Urinary bladder (tissue), 4 donors: ENCODE measurements at places on chromosomes 12 and 14. TPM values are rescaled to one million over a fixed set of nuclear protein-coding genes. Genes with fewer than 3 reads are reported as not detected.
A peak's percentile ranks its signal among the peaks of the same experiment; 100 is the strongest.

DNA sequence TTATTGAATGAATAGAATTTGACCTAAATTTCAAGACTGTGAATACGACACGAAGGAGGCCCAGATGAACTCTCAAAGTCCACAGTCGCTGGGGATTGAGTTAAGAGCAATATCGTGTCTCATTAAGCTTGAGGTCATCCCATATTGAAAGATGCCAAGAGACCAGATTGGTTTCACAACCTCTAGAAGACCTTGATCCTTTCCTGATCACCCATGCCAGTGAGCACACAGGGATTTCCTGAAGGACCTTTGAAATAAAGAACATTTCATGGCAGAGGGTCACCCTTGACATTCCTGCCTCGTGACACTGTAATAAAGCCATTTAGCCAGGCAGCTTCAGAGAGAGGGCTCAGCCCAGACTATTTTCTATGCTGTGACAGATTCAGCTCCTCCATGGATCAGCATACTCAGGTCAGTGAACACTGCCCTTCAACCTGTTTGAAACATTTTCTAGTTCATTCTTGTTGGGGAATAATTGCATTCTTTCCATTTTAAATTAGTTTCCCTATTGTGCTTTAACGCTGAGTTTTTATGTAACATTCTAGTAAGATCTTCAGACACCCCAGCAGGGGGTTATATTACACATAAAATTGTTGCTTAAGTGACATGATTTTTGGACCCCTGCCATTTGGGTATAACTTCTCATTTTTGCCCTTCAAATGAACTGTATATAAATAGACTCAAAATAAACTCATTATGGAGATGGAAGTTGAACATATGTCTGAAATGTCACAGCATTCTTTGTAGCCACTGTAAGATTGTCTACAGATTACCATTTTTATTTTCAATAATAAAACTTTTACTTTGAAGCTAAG is 213.2 kb downstream of the C12orf50 start:
- no peak for DNase-seq

DNA sequence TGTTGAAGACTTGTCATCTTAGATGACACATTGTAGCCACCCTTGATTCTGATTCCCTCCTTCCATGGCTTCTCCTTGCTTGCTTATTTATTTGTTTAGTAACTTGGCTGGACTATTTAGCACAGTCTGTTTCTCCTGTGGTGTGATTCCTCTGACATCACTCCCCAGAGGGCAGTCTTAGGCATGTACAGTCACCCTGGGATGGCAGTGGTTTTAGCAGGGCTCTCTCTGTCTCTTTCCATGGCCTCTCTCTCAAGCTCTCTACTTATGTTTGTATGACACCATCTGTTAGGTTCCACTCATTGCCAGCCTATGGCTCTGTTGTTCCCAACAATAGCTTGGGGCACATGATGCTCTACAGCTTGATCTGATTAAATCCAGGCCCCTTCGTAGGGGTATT is 158.3 kb downstream of the ADGRD1 start:
- no peak for DNase-seq

The B4GALNT1 gene
- 2.7 TPM for polyA plus RNA-seq

The KRT6C gene
- not detected for polyA plus RNA-seq

DNA sequence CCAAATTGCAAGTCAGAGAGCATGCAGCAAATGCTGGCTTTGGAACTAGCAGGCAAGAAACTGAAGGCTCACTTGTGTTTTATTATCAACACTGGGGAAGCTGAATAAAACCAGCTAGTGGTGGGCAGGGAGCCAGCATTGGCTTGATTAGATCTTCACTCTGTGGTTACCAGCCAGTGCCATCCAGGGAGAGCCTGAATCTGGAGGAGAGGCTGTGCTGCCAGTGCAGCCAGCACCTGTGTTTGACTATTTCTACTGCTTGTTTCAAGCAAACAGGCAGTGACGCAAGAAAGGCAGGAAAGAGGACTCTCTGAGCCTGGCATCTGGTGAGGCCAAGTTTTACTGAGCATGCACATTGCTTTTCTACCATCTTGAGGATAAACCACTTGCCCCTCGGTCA is 247.0 kb downstream of the PHLDA1 start:
- DNase-seq, result peak; percentile 62

The SLC17A8 gene
- 0.05 TPM for polyA plus RNA-seq

GRCh38 chr14:44767646-44768173 is 194.0 kb downstream of the KLHL28 start:
- no peak for DNase-seq

DNA sequence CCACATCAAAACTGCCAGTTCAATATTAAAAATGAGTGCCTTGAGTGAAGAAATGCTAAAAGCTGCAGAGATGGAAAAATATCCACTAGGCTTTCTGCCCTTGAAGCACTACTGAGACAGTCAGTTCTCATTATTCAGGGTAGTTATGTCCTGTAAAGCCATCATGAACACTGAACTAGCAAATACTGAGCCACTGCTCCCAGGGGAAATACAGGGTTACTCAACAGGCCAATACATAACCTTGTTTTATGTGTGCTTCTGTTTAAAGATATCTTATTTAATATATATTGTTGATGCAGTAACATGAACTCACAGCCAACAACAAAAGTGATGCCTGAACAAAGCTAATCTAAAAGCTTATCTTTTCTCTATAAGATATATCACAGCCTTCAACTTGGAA is 3.3 kb downstream of the RAD52 start:
- DNase-seq, result no peak

DNA sequence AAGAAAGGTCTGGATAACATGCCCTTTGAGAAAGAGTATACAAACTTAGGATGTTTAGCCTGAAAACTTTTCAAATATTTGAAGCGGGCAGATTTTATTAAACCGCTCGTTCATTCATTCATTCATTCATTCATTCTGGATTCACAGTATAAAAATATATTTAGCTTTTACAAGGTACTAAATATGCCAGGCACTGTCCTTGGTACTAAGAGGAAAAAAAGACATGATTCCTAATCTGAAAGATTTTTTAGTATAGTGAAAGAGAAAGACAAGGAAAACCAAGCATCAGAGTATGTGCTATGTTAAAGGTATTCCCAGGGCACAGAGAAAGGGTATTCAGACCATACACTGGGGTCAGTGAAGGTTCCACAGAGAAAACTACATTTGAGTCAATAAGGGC is 299.7 kb downstream of the BCAT1 start:
- DNase-seq, result no peak

DNA sequence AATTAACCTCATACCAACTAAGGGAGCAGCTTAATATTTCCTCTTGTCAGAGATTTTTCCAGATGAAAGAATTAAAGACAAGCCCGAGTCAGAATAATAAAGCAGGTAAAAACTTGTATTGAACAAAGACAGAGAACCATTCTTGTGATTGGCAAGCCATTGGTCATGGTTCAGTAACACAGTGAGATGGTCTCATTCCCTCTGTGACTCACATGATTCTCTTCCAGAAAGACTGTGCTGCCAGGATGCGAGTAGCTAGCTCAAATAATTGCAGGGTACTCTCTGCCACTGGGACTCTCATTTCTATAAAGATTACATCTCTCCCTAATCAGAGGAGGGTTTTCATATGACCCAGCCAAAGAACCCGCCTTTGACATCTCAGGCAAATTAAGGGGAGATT is 179.4 kb downstream of the PHLDA1 start:
- DNase-seq, result no peak

DNA sequence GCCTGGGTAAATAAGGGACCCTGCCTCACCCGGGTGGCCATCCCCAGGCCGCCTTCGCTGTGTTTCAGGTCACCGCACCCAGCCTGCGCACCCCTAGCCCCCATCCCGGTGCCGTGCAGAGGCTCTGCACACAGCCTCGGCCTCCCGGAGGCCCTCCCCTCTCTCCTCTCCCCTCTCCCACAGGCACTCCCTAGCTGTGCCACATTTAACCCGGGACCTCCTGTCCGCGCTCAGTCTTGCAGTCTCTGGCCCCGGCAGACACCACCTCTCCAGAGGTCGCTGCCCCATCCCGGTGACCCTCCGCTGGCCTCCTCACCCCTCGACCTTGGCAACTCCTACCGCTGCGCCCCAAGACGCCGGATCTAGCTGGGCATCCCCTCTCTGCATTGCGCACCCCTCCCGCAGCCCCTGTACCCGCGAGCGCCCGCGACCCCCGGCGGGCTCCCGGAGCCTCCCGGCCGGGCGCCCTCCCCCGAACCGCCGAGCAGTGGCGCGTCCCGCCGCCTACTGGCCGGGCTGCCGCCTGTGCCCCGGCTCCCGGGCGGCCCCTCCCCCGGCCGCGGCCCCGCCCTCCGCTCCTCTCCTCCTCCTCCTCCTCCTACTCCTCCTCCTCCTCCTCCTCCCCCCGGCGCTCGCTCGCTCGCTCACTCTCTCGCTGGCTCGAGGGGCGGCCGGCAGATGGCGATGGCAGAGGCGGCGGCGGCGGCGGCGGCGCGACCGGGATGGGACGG is 120.7 kb downstream of the AACS start:
- peak; percentile 15 for DNase-seq

DNA sequence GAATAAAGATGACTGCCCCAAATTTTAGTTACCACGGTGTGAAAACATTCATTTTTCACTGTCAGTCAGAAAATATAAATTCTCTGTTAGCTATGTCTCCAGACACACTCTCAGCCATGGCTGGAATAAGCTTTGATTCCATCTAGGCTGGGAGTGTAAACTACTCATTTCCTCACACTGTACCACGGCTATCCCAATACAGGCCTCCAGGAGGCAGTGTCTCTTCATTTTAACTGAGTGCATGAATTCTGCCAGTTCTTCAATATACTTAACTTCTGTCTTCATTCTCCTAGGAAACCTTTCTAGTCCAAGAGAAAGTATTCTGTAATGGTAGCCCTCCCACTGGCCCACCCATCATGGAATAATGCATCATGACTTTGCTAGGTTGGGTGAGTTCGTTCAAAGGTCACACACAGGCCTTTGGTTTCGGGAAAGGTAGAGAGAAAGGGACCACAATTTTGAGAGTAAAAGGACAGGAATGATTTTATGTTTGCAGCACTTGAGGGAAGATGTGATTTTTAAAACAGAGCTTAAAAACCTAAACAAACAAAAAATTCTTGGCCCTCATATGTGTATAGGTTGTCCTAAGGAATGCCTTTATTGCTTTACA is 381.1 kb downstream of the SEC23A start:
- DNase-seq, result no peak

DNA sequence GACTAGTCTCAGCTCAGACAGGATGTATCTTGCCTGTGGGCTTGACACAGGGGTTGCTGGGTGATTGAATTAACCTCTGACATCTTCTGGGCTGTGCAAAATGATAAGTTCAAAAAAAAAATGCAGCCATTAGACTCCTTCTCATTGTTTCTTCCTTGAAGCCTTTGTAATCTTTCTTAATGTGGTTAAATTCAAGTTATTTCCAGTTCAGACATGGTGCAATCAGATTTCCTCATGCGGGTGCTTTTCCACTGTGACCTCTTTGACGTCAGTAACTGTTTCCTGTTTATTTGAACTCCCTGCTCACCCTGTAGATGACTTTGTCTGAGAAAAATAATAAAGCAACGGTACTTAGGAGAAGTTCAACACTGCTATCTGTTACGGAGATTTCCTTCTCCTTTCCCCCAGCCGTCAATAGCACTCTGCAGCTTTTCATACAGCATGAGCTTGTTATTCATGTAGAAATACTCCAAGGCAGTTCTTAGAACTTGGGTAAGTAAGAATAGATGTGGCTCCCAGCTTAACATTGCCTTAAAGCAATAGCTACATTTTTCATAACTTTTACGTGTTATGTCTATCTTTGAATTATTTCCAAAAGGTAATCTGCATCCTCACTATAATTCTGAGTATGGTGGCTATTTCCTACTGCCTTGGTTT is 155.5 kb downstream of the PRKCH start:
- no peak for DNase-seq

DNA sequence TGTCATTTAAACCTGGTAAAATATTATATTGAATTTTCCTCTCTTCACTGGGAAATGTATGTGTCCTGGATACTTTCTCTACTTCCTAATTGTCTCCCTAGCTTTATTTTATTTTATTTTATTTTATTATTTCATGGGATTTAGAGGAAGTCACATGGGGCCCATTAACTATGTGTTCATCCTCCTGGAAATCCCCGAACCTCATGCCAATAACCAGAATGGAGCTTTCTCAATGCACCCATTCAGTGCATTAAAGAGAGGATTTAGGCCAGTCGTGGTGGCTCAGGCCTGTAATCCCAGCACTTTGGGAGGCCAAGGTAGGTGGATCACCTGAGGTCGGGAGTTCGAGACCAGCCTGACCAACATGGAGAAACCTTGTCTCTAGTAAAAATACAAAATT is 1.3 kb upstream of the RPGRIP1 start:
- no peak for DNase-seq

DNA sequence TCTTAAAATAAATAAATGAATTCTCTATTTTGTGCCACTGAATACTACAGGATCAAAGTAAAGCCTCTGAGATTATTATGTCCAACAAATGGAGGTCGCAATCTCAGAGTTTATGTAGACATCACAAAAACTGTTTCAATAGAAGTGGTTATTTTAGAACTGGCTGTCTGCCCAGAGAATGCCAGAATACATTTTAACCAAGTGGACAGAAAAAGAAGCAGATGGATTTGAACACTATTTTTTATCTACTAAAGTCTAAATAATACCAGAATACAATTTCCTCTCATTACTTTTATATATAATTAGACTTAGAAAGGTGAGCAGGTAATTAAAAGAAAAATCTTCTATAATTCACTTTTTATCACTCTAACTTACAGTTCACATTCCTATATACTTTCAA is 118.3 kb downstream of the MED13L start:
- peak; percentile 42 for DNase-seq

The PLEKHH1 gene
- polyA plus RNA-seq, result 3.9 TPM

The GARIN6 gene
- not detected for polyA plus RNA-seq

GRCh38 chr12:77220586-77220985 is 155.2 kb upstream of the E2F7 start:
- DNase-seq, result no peak

DNA sequence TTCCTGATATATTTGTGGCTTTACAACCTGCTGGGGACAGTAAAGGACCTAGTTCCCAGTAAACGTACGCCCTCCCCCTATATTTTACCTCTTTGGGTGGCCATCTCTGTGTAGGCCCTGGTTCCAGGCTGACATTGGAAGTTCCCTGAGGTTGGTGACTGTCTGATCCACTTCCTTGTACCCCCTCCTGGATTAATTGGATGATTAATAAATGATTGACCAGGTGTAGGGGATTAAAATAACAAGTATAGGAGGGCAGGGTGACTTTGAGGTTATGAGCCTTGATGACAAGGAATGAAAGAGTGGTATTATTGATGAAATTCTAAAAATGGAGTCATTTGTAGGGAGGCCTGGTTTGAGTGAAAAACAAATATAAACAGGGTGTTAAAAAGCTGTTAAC is 9.6 kb downstream of the SUSD6 start:
- DNase-seq, result no peak

The PRKD1 gene
- 17.7 TPM for polyA plus RNA-seq

The SUDS3 gene
- 19.0 TPM for polyA plus RNA-seq

- no peak for DNase-seq
Observed at GRCh38 chr14:100488057-100488456, 99.2 kb downstream of the BEGAIN start.
